ENCODE measurements at places on chromosomes 5 and 9.

- DNase-seq = no peak
Measured at GRCh38 chr5:158464383-158464782, 605.4 kb upstream of the CLINT1 start.

- no peak for DNase-seq
Measured at GRCh38 chr5:75277463-75277862, 40.8 kb upstream of the ANKRD31 start.

GRCh38 chr9:133248726-133249295, 26.2 kb downstream of the ABO start:
- DNase-seq = no peak

DNA sequence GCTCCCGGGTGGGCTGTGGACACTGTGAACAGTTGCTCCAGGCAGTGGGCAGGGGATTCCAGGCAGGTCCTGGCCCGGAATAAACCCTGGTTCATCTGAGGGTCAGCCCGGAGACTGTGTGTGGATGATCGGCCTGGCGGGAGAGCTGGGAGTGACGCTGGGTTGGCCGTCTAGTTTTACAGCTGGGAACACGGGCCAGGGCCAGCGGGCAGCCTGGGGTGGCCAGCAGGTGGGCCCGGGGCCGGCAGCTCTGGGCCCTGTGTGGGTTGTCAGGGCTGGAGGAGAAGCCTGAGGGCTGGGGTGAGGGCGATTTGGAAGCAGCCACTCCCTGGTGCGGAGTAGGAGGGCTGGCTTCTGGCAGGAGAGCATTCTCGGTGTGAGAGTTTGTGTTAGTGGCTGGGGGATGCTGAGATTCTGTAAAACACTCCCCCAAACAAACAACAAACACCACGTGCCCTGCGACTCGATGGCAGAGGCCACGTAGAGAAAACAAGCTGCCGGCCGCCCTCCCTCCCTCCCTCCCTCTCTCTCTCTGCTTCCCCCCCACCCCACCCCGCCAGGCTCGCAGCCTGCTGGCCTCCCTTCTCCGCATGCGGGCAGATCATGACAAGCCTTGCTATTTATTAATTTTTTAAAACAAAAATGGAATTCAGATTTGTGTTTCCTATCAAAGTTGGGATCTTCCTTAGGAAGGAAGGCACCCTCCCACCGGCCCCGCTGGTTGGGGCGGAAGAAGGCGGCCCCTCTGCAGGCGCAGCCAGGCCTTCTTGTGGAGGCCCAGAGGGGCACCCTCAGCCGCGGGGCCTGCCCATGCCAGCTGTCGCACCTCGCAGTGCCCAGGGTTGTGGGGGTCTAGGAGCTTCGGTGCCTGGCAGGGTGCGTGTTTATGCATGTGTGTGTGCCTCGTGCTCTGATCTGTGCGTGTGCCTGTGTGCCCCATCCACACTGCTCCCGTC, 49.5 kb downstream of the RXRA start:
- peak; percentile 32 for DNase-seq

DNA sequence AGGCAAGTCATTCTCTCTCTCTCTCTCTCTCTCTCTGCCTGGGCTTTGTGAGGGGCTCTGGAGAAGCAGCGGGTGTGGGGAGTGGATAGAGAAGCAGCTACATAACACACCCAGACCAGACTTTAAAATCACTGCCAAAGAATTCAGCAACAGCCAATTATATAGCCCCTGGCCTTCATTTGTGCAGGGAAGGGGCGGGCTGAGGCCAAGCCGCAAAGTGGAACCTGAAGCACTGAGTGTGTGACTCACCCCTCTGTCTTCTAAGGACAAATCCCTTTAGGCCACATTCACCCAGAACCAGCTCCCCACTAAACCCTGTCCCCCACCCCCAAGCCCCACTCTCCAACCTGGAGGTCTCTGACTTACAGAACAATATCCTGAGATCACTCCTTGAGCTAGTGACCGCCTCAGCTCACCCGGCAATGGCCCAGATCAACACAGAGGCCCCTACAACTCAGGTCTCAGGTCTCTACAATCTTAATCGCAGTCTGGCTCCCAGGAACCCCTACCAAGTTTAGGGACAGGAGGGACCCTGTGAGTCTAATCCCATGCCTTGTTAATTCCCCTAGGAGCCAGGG, 6.0 kb downstream of the B4GALT1 start:
- DNase-seq = peak; percentile 99

DNA sequence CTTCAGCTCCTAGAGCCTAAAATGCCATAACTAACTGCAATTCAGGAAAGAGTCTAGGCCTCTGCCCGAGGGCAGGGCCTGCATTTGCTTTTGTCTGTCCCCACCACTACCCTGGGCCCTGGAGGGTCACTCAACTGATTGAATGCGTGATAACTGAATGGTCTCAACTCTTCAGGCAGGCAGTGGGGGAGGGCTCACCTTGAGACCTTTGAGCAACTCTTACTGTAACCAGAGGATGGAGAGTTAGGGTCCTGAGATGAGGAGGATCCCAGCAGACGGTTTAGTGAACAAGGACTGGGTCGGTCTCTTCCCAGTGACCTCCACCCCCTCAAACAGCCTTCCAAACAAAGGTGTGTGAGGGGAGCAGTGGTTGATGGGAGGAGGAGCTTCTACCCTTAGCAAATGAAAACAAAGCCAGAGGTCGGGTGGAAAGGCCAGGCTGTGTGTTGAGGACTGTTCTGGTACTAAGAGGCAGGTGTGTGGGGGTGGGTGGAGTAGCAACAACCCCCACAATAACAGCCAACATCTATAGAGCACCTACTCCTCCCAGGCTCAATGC, 59.4 kb downstream of the CXXC5 start:
- no peak for DNase-seq

GRCh38 chr9:112140936-112141335, 34.2 kb downstream of the SUSD1 start:
- no peak for DNase-seq

DNA sequence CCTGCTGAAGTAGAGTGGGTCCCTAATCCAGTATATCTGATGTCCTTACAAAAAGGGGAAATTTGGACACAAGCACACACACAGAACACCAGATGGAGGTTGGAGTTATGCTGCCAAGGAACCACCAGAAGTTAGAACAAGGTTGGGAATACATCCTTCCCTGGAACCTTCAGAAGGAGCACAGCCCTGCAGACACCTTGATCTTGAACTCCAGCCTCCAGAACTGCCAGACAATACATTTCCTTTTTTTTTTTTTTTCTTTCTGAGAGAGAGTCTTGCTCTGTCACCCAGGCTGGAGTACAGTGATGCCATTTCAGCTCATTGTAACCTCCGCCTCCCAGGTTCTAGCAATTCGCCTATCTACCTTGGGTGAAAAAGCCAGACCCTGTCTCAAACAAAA, 7.1 kb upstream of the ODF2 start:
- DNase-seq = no peak

GRCh38 chr5:172868436-172868923, 34.4 kb downstream of the ERGIC1 start:
- DNase-seq = peak; percentile 91

- no peak for DNase-seq
Measured at GRCh38 chr9:79600466-79600865, 28.7 kb downstream of the TLE4 start.

DNA sequence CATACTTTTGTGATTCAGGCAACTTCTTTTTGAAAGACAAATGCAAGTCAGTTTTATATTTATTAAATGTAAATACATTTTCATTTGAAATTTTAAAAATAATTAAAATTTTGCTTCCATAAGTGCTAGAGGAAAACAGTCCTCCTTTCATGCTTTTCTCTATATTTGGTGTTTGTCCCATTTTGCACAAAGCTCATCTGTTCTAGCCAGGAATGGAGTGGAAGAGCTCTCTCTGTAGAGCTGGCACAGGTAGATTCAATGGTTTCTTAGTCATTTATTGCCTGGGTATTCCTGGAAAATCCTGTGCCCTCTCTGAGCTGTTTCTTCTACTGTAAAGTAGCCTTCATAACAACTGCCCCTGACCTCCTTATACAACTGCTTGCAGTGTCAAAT, 267.6 kb upstream of the HAPLN1 start:
- DNase-seq = no peak

- no peak for DNase-seq
Measured at GRCh38 chr9:72132052-72132451, 17.2 kb upstream of the GDA start.

GRCh38 chr9:130024597-130024994, 18.4 kb downstream of the FNBP1 start:
- DNase-seq = peak; percentile 37

DNA sequence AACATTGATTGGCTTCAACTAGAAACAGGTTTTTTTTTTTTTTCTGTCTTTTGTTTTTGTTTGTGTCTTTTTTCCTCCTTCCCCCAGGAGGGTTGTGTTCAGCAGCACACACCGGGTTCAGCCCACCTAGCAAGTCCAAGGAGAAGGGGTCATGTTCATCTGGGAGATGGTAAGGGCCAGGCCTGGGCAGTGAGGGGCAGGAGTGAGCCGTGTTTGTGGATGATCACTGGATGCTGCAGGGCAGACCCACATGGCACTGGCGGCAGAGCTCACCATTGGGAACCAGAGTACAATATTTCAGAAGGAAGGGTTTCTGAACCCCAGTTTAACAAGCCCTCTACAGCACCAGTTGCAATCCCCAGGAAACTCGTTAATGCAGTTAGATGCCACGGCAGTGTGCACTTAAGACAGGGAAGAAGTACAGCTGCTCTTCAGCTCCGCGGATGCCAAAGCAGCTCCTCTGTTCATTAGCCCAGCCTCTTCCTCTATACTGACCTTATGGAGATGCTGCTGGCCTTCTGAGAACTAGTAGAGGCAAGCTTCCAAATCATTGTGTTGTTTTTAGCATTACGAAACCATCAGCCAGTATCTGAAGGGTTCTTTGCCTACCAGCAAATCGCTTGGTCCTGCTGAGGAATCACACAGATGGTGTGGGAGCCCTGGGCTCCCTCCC, 508.2 kb upstream of the WWC1 start:
- no peak for DNase-seq

GRCh38 chr9:86337469-86338108, 16.6 kb downstream of the TUT7 start:
- no peak for DNase-seq

- no peak for DNase-seq
Measured at GRCh38 chr9:97179616-97180015, 127.8 kb upstream of the CCDC180 start.

DNA sequence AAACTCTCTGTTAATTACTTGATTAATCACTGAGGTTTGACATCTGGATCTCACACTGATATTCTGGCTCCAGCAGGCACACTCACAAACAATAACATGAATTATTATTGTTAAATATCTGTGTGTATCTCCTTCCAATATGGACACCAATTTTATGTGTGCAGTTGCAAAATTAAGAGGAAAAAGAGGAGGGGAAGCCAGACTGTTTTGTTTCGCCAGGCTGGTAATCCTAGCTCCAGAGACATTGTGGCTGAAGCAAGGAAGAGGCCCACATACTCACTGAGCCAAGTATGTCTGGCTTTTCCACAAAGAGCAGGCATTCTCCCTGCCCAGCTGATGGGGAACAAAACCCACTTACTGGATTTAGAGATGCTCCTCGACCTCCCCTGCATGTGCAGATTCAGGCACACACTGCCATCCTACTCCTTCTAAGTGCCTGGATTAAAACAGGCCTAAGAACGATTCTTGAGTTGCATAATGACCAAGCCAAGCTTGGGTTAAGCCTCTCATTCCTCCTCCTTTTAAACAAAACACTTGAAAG, 181.9 kb downstream of the ESM1 start:
- no peak for DNase-seq

DNA sequence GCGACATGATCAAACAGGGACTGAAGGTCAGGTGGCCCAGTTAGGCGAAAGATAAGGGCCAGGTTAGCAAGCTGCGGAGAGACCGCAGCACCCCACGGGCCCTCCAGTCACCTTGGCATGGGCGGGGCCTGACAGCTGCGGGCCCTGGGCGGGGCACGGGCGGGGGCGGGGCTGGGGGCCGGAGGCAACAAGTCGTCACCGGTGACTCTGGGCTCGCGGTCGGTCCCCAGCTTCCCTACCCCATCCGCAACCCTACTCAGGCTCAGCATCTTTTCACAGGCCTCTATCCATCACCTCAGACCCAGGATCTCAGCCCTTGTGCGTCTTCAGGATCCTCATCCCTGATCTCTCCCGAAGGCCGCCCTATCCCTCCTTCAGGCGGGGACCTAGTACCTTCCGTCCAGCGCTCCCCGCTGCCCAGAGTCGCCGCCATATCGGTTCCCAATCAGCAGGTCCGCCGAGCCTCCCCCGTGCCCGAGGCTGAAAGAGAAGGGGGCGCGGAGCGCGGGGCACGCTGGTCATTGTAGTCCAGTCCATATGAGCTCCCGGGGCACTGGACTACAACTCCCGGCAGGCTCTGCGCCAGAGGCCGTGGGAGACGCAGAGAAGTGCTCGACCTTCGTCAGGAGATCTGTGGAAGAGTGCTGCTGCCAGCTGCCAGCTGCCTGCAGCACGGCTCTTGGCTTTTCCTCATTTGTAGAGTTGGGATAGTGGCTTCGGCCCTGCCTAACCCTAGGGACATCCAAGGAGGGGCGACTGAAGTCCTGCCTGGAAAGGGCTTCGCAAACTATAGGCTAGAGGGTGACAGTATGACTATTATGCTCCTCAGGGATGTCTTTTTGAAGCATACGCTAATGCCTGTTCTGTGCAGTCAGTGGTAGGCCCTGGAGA, at the start of gene DNAJC18:
Gene DNAJC18, minus strand, starts transcription at position 513 of the 891 bp plus-strand sequence. Its CDS starts 80 bp downstream, at position 433.
- DNase-seq = peak; percentile 90

GRCh38 chr9:133842721-133843227, 104.6 kb upstream of the SARDH start:
- no peak for DNase-seq

DNA sequence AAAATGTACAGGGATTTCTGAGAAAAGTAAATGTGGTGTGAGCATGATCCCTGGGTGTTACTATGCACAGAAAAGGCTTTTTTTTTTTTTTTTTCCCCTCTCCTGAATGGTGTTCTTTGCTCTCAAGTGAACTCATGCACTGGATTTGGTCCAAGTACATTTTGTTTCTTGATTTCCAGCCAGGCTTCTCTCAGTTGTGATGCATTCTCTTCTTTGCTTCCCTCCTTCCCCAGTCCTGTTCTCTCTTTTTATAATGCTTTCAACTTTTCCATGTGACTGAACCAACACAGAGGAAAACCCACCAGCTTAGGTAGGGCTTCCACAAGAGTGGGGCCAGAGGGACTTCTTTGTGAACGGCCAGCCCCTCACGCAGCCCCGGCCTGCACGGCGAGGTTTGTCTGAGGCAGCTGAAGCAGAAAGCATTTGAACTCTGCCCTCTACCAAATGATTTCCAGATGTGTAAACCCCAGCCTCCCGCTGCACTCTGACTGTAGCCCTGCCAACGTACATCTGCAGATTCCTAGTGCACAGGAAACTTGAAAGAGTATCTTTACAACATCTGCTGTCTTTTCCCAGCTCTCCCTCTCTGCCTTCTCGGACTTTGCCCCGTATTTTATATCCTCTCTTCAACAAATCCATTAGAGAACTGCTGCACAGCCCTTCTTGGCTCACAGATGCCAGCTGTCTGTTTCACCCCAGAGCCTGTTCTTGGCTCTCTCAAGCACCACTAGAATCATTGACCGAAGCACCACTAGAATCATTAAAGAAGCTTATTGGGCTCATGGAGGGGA, 71.8 kb upstream of the CD180 start:
- DNase-seq = peak; percentile 89

GRCh38 chr9:135224286-135224877, 136.9 kb downstream of the OLFM1 start:
- DNase-seq = no peak

DNA sequence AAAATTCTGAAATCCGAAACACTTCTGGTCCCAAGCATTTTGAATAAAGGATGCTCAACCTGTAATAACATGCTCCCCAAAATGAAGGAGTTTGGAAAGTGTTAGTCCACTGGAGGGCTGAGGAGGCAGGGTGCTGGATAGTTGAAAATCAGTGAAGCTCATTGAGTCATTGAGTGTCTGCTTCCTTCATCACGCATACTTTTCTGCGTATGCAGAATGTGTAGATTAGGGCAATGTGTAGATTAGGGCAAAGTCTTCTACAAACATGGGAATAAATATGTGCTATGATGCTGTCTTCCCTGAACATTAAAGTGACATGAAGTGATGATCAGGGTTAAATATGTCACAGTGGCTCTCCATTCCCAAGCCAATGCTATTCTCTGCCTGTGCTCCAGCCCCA, 193.8 kb downstream of the CFAP90 start:
- DNase-seq = no peak
